ENCODE measurements at places on chromosomes 1 and 21.

DNA sequence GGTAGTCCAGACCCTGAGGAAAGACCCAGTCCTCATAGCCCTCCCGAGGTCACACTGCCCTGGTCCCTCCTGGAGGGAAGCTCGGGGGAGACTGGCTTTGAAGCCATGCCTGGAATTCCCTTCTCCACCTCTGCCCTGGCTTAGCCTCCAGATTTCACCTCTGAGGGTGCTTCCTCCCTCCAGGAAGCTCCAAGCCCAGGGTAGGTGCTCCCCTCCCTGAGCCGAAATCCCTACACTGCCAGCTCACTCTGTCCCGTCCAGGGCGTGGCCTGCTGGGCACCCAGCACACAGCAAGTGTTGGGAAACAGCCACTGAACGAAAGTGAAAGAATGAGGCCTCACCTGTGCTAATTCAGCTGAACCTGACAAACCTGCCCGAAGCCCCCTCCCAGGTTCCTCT, 6.0 kb upstream of the TNFRSF25 start:
- no peak for DNase-seq
- H3K27me3 ChIP-seq, result peaks cover 2% of the 10 kb centered on the region
- H3K27ac ChIP-seq, result no peak overlapping the region
- H3K4me1 ChIP-seq, result peaks cover 5% of the 10 kb centered on the region

DNA sequence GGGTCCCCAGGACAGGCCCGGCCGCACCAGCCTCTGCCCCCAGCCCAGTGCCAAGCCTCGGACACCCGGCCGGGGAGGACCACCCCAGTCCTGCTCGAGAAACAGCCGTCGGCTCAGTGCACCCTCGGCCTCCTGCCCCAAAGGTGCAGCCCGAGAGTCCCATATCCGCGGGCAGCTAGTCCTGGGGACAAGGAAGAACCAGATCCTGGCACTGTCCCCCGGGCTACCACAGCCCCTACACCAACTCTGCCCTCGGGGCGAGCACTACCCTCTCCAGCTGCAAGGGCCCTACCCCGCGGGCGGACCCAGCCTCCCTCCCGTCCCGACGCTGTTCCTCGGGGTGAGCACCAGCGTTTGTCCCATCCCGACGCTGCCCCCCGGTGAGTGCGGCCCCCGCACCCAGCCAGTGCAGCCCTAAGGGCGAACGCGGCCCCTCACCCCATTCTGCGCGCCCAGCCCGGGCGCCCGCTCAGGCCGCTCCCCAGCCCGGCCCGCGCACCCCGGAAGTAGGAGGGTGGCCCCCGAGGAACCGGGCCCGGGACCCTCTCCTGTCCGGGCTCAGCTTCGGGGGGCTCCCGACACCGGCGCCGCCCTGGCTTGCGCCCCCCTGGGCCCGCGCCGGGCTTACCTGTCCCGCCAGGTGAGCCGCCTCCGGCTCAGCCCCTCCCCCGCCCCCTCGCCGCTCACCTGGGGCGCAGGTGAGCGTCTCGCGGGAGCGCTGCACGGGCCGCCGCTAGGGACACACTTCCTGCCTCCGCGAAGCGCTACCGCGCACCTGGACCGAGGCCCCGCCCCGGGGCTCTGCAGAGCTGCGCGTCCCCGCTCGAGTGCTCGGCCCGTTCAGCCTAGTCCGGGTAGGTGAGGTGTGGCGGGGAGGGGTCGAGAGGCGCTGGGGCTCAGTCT, at the start of gene KDF1:
TSS of gene KDF1 (minus strand) at position 747 of the 903 bp plus-strand sequence. CDS start 8,088 bp downstream, outside the sequence.
- no peaks in the 10 kb centered on the region for H3K36me3 ChIP-seq
- no peak within 1 kb of the TSS for H3K27ac ChIP-seq
- DNase-seq, result no peak
- H3K4me3 ChIP-seq, result peak within 1 kb of the TSS; percentile 35
- peaks cover 64% of the 10 kb centered on the region for H3K27me3 ChIP-seq

GRCh38 chr1:192589813-192590212, 14.2 kb downstream of the RGS1 start:
- H3K27ac ChIP-seq, result no peak overlapping the region
- H3K36me3 ChIP-seq, result no peaks in the 10 kb centered on the region
- H3K4me3 ChIP-seq, result no peak overlapping the region
- DNase-seq, result no peak

- peaks cover 73% of the 10 kb centered on the region for H3K36me3 ChIP-seq
- H3K4me3 ChIP-seq, result no peak overlapping the region
Measured at GRCh38 chr1:26754086-26754874, 33.5 kb upstream of the PIGV start.

GRCh38 chr1:174225499-174226204, 66.3 kb downstream of the RABGAP1L start:
- H3K4me1 ChIP-seq, result no peaks in the 10 kb centered on the region
- no peaks in the 10 kb centered on the region for H3K27me3 ChIP-seq
- no peak overlapping the region for H3K4me3 ChIP-seq
- DNase-seq, result no peak

DNA sequence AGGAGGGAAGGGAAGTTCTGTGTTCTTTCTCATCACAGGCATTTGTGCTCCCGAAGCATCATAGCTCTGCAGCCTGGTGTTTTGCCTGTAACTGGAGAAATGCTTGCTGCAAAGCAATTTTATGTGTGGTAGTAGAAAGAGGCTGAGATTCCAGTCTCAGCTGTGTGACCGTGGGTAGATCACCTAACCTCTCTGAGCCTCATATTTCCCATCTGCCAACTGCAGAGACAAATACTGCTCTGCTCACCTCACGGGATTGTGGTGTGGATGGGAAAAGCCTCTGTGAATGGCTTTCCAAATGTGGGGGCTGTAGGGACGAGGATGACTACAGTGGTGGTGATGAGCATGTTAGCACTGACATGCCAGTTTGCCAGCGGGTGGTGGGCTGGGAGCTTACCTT, 84.0 kb downstream of the MDM4 start:
- H3K36me3 ChIP-seq, result peaks cover 5% of the 10 kb centered on the region
- H3K4me3 ChIP-seq, result no peak overlapping the region
- H3K4me1 ChIP-seq, result peaks cover 3% of the 10 kb centered on the region
- no peak for DNase-seq
- H3K27ac ChIP-seq, result no peak overlapping the region

DNA sequence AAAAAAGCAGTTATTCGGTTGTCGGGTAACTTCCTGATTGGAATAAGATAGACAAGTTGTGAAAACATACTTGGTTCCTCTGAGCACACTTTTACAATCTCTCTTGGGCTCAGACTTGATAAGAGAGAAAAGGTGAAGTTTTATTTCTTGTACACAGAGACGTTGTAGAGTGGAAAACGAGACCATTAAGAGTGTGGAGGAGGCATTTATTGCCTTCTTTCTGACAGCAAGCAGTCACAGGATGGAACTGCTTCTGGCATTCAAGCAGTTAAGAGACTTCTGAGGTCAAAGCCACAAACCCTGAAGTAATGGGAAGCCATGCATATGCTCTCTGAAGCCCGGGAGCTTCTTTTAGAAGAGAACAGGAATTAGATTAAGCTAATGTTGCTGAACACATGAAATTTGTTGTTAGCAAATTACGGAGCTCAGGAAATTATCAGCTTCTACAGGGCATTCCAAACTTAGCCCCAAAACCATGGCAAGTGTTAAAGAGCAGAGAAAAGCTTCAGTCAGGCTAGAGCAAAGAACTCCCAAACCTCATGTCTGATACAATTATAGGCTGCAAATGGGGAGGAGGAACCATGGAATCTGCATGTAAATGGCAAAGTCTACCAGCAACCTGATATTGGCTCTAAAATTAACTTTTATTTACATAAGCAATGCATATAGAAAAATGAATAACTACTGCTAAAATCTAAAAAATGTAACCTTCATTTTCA, 26.0 kb downstream of the S1PR1 start:
- no peaks in the 10 kb centered on the region for H3K27me3 ChIP-seq
- H3K36me3 ChIP-seq, result no peaks in the 10 kb centered on the region
- peak overlapping the region; percentile 63 for H3K27ac ChIP-seq
- H3K4me1 ChIP-seq, result peaks cover 7% of the 10 kb centered on the region
- DNase-seq, result peak; percentile 63

DNA sequence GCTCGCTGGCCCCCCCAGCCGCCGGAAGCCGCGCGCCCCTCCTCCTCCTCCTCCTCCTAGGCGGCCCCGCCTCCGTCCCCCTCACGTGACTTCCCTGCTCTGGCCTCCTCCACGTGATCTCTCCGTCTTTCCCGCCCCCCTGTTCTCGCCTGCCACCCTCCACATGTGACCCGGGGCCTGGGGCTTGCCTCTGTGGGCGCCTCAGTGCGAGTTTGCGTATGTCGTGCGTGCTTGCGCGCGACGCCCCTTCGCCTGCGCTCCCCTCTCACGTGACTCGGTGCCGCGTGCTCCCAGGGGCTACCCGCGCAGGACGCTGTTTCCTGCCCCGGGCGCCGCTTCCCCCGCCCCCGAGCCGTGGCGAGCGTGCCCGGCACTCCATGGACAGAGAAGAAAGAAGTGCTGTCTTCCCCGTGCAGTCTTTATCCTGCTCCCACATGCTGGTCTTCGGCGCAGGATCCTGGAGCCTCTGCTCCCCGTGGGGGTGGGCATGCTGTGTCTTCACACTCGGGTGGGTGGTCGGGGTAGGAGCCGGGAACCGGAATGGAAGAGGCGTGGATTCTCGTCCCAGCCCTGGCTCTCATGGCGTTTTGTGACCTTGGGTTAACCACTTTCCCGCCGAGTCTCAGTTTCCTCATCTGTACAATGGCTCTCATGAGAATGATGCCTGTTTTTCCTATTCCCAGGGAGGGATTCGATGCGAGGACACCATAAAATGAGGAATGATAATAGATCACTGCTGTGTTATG, 431 bp upstream of the UBE2Q1 start:
- peak overlapping the region; percentile 33 for H3K27ac ChIP-seq
- H3K4me3 ChIP-seq, result peak overlapping the region; percentile 78
- peaks cover 18% of the 10 kb centered on the region for H3K36me3 ChIP-seq
- H3K27me3 ChIP-seq, result no peaks in the 10 kb centered on the region
- H3K4me1 ChIP-seq, result peaks cover 18% of the 10 kb centered on the region

- H3K36me3 ChIP-seq, result no peaks in the 10 kb centered on the region
- peaks cover 94% of the 10 kb centered on the region for H3K27me3 ChIP-seq
- H3K27ac ChIP-seq, result no peak overlapping the region
- H3K4me1 ChIP-seq, result peaks cover 7% of the 10 kb centered on the region
- no peak for DNase-seq
- H3K4me3 ChIP-seq, result no peak overlapping the region
Measured at GRCh38 chr1:112711041-112711440, 4.1 kb downstream of the PPM1J start.

DNA sequence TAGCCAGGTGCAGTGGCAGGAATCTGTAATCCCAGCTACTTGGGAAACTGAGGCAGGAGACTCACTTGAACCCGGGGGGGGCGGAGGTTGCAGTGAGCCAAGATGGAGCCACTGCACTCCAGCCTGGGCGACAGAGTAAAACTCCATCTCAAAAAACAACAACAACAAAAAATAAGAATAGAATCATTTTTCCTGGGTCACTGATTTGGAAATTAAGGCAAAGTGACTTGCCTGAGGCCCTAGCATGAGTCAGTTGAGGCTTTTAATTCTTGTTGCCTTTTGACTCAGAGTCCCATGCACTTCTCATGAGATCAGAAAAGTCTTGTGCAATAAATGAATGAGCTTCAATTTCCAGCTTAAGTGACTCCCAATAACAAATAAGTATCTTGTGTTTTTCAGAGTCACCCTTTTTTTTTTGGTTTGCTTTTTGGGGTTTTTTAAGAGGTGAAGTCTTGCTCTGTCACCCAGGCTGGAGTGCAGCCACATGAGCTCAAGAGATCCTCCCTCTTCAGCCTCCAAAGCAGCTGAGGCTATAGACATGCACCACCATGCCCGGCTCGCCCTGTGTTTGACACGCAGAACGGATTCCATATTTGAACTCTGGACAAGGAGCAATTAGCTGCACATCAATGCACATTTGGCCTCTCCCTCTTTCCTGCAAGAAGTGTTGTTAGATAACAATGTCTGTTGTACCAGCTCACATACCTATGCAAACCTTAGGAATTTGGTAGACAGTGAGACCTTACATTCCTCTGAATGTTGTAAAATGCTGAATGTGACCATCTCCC, 3.4 kb upstream of the PLEKHM2 start:
- no peaks in the 10 kb centered on the region for H3K36me3 ChIP-seq
- peaks cover 5% of the 10 kb centered on the region for H3K4me1 ChIP-seq
- no peaks in the 10 kb centered on the region for H3K27me3 ChIP-seq
- DNase-seq, result no peak

- no peaks in the 10 kb centered on the region for H3K27me3 ChIP-seq
- no peak for DNase-seq
- H3K36me3 ChIP-seq, result peaks cover 90% of the 10 kb centered on the region
- no peak overlapping the region for H3K4me3 ChIP-seq
- H3K4me1 ChIP-seq, result no peaks in the 10 kb centered on the region
- H3K27ac ChIP-seq, result no peak overlapping the region
Measured at GRCh38 chr1:200979574-200980451, 43.7 kb downstream of the KIF21B start.

GRCh38 chr1:36358514-36359084, 27.1 kb downstream of the STK40 start:
- DNase-seq, result no peak
- H3K36me3 ChIP-seq, result peaks cover 64% of the 10 kb centered on the region
- H3K27me3 ChIP-seq, result no peaks in the 10 kb centered on the region
- H3K27ac ChIP-seq, result no peak overlapping the region

DNA sequence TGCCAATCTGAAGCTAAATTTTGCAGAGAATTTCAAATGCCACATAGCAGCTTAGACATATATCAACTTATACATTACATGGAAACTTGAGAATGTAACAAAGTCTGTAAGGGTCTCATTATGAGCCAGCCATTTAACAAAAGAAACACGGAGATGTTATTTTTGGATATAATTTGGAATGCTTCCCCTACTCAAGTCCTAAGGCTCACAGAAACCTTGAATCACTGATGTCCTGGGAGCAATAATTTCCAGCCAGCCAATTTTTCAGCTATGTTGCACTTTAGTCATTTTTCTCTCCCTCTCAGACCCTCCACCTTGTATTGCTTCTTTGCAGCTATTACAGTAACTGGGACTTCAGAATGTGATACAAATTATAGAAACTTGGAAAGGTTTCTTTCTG, 56.9 kb downstream of the EIF2B3 start:
- H3K27me3 ChIP-seq, result no peaks in the 10 kb centered on the region
- H3K4me3 ChIP-seq, result no peak overlapping the region
- peaks cover 3% of the 10 kb centered on the region for H3K36me3 ChIP-seq
- DNase-seq, result no peak
- H3K4me1 ChIP-seq, result no peaks in the 10 kb centered on the region
- H3K27ac ChIP-seq, result no peak overlapping the region

GRCh38 chr1:20698195-20698910, 19.5 kb downstream of the KIF17 start:
- H3K4me1 ChIP-seq, result peaks cover 11% of the 10 kb centered on the region
- H3K27me3 ChIP-seq, result no peaks in the 10 kb centered on the region
- no peak overlapping the region for H3K4me3 ChIP-seq
- DNase-seq, result no peak
- no peaks in the 10 kb centered on the region for H3K36me3 ChIP-seq

DNA sequence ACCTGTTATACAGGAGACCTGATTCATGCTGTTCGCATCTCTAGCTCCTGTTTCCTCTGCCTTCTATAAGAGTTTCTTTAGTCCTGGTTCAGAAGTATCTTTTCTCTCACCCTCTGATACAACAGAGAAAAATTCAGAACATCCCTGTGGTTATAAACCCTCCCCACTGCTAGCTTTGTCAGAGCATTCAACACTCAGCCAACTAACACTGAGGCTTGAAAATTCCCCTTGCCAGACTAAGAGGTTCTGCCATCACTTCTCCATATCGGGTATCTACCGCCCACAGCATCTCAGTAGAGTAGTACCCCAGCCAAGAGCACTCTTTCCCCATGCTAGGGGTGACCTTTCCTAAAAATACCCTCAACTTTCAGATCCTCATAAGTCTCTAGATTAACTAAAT, 19.6 kb upstream of the PIK3R3 start:
- H3K36me3 ChIP-seq, result no peaks in the 10 kb centered on the region
- no peaks in the 10 kb centered on the region for H3K4me1 ChIP-seq
- no peak for DNase-seq
- no peaks in the 10 kb centered on the region for H3K27me3 ChIP-seq

- no peaks in the 10 kb centered on the region for H3K4me1 ChIP-seq
- DNase-seq, result no peak
- H3K4me3 ChIP-seq, result no peak overlapping the region
- H3K27me3 ChIP-seq, result no peaks in the 10 kb centered on the region
- H3K36me3 ChIP-seq, result no peaks in the 10 kb centered on the region
Measured at GRCh38 chr1:162093095-162093494, 23.6 kb downstream of the NOS1AP start.

All from thymus (tissue), 14 donors.